IMR-90 (cell line): ENCODE measurements at places on chromosomes 7 and 10. TPM values are rescaled to one million over a fixed set of nuclear protein-coding genes. Genes with fewer than 3 reads are reported as not detected.

Gene ADAP1
- 1.4 and 2.2 TPM in 2 replicates for total RNA-seq

DNA sequence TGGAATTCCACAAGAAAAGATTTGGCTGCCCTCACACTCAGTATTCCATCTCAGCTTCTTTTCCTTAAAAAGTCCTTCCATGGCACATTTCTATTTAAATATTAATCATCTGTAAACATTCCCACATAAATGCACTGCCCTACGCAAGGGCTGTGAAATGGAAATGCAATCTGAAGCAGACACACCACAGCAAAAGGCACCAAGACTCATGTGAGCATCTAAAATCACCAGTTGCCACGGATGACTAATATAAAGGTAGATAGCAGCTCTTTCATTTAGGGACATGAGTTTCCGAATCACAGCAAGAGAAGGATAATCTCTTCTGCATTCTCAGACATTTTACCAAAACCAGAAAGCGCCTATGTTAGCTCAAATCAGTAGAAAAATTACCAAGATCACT, 31.6 kb downstream of the COA1 start:
- H3K27ac ChIP-seq = no peak overlapping the region
- peaks cover 21% of the 10 kb centered on the region for H3K4me1 ChIP-seq
- no peaks in the 10 kb centered on the region for H3K36me3 ChIP-seq
- peak; percentile 63 for DNase-seq
- H3K4me3 ChIP-seq = no peak overlapping the region
- H3K27me3 ChIP-seq = no peaks in the 10 kb centered on the region

DNA sequence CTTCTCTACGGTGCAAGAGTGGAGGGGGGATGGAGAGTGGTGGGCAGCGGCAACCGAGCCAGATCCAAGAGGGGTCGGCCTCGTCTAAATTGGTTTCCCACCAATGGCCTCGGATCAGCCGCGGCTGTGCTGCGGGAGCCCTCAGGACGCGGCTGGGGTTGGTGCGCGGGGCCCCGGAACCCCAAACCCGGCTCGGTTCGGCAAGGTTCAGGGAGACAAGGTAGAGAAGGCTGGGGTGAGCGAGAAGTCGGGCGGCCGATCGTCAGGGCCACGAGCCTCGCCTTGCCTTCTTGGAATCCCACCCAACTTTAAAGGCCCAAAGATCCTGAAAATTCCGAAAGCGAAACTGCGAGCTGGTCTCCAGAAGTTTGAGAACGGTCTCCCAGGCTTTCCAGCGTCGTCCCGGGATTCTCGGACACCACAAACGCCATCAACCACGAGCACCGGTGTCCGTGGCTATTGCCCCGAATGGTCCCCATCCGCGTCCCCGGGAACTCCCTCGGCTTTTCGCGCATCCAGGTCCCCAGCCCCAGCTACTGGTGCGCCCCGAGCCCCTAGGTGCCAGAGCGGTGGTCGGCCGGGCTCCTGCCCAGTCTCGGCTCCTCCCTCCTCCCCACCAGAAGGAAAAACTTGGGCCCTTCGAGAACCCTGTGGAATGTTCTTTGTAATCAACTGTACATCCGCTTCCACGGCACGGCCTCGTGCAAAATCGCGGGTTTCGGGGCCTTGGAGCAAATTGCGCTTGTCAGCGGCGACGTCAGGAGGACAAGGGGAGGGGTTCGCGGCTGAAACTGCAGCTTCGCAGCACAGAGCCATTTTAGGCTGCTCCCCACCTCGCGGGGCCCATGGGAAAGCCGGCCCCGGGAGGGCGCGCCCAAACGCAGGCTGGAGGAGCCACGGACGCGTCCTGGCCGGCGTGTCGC, 3.2 kb downstream of the SFMBT2 start:
- peak overlapping the region; percentile 56 for H3K4me3 ChIP-seq
- peaks cover 26% of the 10 kb centered on the region for H3K27me3 ChIP-seq
- H3K4me1 ChIP-seq = no peaks in the 10 kb centered on the region
- no peaks in the 10 kb centered on the region for H3K36me3 ChIP-seq

DNA sequence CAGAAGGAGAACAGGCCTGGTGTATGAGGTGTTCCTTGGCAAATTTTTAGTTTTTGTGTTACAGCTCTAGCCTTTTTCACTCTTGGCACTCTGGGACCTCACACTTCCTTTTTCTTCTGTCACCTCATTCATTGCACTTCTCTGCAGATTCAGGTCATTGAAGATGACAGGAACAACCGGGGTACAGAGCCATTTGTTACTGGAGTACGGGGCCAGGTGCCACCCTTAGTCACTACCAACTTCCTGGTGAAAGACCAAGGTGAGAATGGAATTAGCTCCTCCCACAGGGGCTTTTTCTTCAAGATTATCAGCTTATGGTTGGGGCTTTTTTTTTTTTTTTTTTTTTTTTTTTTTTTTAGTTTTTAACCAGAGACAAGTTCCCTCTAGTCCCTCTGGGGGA, 18.5 kb upstream of the CHCHD1 start:
- H3K36me3 ChIP-seq = peaks cover 73% of the 10 kb centered on the region
- peaks cover 11% of the 10 kb centered on the region for H3K4me1 ChIP-seq
- H3K4me3 ChIP-seq = no peak overlapping the region

GRCh38 chr7:47303014-47303694, 278.8 kb downstream of the TNS3 start:
- no peak for DNase-seq
- H3K27me3 ChIP-seq = no peaks in the 10 kb centered on the region
- H3K36me3 ChIP-seq = peaks cover 47% of the 10 kb centered on the region
- H3K27ac ChIP-seq = no peak overlapping the region
- no peak overlapping the region for H3K4me3 ChIP-seq

- no peak overlapping the region for H3K27ac ChIP-seq
- H3K4me1 ChIP-seq = no peaks in the 10 kb centered on the region; the same call in 1 of the 2 replicates
- no peak overlapping the region for H3K4me3 ChIP-seq
- no peaks in the 10 kb centered on the region for H3K27me3 ChIP-seq
- DNase-seq = no peak
These were observed 6.0 kb upstream of the PURB start for GRCh38 chr7:44891372-44891771.
